Muscle of leg (tissue), 16 donors: ENCODE measurements at places on chromosomes 6 and 20. TPM values are rescaled to one million over a fixed set of nuclear protein-coding genes. Genes with fewer than 3 reads are reported as not detected.

GRCh38 chr6:4352322-4352669 lies 216.9 kb upstream of the ECI2 start:
- no peak for DNase-seq

DNA sequence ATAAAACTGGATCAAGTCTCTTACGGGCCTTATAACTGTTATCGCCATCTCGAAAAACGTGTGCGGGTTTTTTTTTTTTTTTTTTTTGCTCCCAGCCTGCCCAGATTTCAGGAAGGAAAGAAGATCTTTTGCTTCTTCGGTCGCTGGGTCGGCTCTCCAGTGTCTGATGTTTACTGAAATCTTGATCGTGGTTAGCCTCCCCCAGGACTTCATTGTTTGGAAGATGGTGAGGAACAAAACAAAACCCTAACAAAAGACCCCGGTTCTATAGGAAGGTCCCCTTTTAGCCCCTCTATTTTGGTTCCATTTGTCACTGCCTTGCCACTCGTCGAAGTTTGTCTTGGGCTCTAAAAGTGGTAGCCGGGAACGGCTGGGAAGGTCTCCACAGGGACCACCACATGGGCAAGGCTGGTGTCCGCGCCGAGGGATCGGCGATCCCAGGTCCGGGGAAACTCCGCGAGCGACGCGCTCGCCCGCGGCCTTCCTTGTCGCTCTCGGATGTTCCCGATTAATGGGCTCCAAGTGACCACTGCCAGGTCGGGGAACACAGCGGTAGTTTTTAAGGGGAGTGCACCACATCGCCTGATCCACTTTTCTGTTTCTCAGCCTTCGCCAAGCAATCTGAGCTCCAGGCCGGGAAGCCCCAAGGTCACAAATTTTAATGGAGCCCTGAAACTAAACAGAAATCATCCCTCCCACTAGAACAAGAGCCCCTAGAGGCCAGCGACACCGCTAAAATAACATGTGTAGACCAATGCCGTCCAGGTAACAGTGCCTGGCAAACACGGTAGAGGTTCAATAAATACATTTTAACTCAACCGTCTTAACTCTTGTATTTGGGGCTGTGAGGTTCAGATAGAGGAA lies 27.0 kb downstream of the TRIM27 start:
- DNase-seq = peak; percentile 85

GRCh38 chr20:62424249-62425107 lies 2.9 kb downstream of the RBBP8NL start:
- no peak for DNase-seq

GRCh38 chr6:36685926-36686667 lies 7.6 kb downstream of the CDKN1A start:
- no peak for DNase-seq

DNA sequence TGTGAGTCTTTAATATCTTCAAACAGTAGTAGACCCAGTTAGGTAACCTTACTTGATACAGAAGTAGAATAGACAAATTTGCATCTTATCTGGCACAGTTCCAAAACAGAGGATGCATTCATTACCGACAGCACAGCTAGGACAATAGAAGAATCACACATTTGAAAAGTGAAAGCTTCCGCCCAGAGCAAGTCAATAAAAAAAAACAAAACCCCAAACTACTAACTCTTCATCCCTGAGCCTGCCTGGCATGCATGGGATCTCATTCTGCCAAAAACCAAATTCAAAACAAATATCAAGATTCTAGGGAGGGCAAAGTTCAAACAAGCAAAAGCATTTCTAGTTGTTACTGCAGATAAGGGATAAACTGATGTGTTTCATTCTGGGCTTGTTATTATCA lies 235.4 kb downstream of the BTBD9 start:
- peak; percentile 17 for DNase-seq

DNA sequence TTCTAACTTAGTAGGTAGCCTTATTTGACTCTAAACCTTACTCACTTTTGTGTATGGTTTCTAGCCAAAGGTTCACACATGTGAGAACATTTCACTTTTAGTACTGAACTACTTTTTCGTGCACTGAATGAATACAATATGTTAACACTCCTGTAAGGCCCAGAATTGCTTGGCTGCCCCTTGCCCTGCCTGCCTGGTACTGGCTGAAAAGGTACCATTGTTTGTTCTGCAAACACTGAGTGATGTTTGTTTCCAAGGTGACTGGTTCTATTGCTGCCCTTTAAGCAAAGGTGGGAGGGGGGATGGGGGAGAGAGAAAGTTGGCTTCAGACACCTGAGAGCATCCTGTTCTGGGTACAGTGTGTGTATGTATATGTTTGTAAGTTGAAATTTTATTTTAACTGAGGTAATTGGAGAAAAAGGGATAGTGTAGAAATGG lies 31.2 kb downstream of the RREB1 start:
- no peak for DNase-seq

DNA sequence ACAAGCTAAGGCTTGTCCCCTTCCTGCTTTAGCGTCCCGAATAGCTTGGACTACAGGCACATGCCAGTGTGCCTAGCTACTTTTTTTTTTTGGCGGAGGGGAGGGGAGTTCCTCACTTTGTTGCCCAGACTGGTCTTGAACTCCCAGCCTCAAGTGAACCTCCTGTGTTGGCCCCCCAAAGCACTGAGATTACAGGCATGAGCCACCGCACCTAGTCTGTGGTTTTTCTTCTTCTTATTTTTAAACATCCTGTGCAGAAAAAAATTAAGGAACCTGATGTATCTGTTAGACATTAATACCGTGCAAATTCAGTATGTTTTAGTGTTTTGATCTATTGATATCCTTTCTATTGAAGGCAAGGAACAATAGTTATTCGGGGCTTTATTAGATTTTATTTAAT lies 25.7 kb downstream of the HIVEP1 start:
- DNase-seq = no peak

GRCh38 chr6:154257067-154257466 lies 99.5 kb downstream of the IPCEF1 start:
- peak; percentile 76 for DNase-seq

GRCh38 chr6:149872233-149872632 lies 8.1 kb upstream of the LRP11 start:
- DNase-seq = no peak

DNA sequence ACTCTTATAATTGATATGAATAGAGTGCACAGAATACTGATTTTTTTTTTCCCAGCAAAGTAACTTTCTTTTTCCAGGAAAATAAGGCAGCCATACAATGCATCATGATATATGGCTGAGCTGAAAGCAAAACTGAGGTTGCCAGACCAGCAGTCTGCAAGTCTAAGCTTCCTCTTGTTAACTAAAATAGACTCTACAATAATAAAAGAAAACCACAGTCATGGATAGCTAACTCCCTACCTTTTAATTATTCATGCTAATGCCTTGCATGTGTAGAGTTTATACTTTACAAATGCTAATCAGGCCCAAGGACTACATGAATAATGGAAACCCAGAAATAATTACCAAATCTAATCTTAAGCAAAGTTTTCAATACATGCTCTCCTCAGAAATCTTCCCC lies 47.4 kb downstream of the MAP7 start:
- DNase-seq = no peak

DNA sequence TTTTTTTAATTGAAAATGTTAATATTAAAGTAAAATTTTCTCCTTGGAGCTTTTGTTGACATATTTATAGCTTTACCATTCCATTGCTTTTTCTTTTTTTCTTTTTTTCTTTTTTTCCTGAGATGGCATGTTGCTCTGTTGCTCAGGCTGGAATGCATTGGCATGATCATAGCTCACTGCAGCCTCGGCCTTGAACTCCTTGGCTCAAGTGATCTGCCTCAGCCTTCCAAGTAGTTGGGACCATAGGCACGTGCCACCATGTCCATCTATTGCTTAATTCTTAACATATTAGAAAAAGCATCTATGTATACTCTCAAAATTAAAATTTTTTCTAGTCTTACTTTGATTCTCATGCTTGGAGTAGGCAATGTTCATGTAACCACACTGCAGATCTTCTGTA lies 43.0 kb downstream of the RALGAPB start:
- DNase-seq = no peak

DNA sequence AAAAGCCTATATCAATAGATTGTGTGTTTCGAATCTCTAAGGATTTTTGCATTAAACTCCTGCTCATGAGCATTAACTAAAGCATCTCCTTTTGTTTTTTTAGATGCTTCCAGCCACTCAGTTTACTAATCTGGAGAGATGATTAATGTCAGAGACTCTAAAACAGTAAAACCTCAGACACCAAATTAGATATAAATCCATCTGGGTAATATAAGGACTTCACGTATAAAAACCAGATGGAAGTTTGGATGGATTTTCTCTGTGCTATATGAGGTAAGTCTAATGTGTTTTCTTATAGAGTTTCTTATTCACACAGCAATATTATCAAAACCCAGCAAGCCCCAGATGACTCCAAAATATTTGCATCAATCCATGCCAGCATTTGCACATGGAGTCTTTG lies 137.2 kb downstream of the SYNE1 start:
- DNase-seq = no peak

GRCh38 chr6:116102873-116103272 lies 2.2 kb downstream of the NT5DC1 start:
- DNase-seq = no peak

GRCh38 chr6:121449331-121449730 lies 13.9 kb downstream of the GJA1 start:
- no peak for DNase-seq

- DNase-seq = no peak
These were observed 174.1 kb downstream of the COL21A1 start for GRCh38 chr6:56073315-56073714.

- peak; percentile 40 for DNase-seq
These were observed 20.6 kb upstream of the HLA-F start for GRCh38 chr6:29702519-29703103.

DNA sequence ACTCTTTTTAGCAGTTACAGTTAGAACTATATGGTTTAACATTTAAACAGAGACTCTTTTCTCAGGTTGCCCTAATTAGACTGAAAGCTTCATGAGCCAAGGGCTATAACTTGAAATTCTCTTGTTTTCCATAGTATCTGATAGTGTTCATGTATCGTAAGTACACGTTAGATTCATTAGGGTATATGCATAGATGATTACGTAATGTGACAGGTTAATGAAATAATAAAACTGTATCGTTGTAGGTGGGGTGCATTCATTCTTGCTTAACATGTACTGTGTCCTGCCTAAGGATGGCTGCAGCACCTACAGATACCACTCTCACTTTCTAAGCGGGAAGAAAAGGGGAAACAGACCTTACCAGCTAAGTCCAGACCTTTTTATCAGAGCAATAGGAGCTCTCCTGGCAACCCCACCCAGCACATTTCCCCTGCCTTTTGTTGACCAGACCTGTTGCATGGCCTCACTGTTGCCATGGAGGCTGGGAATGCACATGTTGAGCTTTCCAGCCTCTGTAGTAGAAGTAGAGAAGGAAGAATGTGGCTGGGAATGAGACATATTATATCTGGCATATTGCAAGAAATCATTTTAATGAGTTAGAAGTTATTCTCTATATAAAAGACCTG lies 83.0 kb downstream of the MAP3K4 start:
- DNase-seq = no peak

GRCh38 chr6:109050012-109050411 lies 44.6 kb downstream of the SESN1 start:
- DNase-seq = no peak

DNA sequence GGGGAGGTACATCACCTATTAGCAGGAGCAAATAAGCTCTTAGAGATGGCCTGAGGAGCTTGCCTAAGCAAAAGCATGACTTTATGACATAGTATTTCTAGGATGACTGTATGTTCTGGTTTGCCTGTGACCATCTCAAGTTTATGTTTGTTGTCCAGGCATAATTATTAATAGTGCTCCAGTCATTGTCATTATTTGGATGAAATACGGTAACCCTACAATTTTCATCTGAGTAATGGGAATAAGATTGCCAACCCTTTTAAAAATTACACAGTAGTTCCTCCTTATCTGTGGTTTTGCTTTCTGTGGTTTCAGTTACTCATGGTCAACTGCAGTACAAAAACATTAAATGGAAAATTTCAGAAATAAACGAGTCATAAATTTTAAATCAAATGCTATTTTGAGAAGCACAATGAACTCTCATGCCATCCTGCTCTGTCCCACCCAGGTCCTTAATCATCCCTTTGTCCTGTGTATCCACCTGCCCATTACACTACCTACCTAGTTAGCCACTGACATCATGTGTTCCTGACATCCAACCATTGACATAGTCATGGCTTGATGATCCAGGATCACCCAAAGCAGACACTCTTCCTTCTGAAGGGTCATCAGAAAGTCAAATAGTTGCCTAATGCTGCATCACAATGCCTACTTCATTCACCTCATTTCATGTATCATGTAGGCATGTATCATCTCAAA lies 27.0 kb upstream of the TFB1M start:
- no peak for DNase-seq

DNA sequence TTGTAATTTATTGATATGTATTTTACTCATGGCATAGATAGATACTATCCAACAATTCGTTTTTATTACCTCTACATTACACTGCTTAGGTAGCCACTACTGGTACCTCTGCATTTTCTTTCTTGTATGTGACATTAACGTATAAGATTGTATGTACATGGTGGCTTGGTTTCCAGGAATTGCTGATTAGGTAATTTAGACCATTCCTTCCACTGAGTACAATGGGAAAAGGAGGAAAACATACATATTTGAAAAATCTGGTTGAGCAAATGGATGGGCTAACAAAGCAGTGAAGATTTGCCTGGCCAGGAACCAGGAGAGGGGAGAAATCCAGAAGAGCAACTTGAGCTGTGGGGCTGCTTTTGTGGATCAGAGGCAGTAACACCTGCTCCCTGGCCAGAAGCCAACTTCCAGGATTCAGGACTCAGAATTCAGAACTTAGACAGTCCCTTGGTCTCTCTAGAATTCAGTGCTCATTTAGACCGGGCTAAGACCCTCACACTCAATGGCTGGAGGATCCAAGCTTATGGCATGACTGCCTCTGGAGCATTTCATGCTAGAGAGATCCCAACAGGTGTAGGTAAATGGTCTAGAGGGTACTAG lies 17.9 kb upstream of the MICB start:
- no peak for DNase-seq

GRCh38 chr6:108736832-108737231 lies 111.4 kb upstream of the ARMC2 start:
- no peak for DNase-seq

DNA sequence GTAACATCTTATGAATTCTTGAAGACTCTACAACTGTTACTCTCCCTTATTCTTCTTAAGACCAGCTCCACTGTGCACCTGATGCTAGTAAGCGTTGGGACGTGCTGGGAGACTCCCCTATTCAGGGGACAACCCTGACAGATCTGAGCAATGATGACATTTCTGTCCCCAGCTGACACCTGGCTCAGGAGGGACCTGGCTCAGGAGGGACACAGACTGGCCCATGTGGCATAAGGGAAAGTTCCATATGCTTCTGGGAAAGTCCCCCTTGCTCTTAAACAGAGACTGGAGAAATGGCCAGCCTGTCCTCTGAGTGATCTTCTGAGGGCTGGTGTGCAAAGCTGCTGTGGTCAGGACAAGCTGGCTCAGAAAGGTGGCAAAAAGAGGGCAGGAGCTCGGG lies 10.0 kb upstream of the CD93 start:
- DNase-seq = no peak

GRCh38 chr6:118768904-118769325 lies 117.5 kb upstream of the CEP85L start:
- DNase-seq = peak; percentile 64

SLA2 gene
- polyA plus RNA-seq = 0.33 TPM

PRICKLE4 gene
- polyA plus RNA-seq = 1.7 TPM

DDX43 gene
- polyA plus RNA-seq = 0.23 TPM

CYB5R4 gene
- polyA plus RNA-seq = 9.6 TPM

HTR1E gene
- not detected for polyA plus RNA-seq

SIRPD gene
- not detected for polyA plus RNA-seq

EIF2S2 gene
- polyA plus RNA-seq = 48.5 TPM

TP53INP2 gene
- 11.7 TPM for polyA plus RNA-seq

CAGE1 gene
- polyA plus RNA-seq = not detected

PROKR2 gene
- not detected for polyA plus RNA-seq
